ENCODE measurements at places on chromosomes 12 and 14.

- H3K4me3 ChIP-seq: no peak overlapping the region
- H3K27ac ChIP-seq: no peak overlapping the region
- no peaks in the 10 kb centered on the region for H3K36me3 ChIP-seq
- DNase-seq: no peak
Observed at GRCh38 chr12:57222286-57223190, 5.9 kb downstream of the NXPH4 start.

GRCh38 chr12:5507944-5508343, 76.0 kb downstream of the NTF3 start:
- no peak for DNase-seq
- H3K4me3 ChIP-seq: no peak overlapping the region
- H3K27me3 ChIP-seq: peaks cover 4% of the 10 kb centered on the region
- H3K36me3 ChIP-seq: no peaks in the 10 kb centered on the region
- H3K27ac ChIP-seq: no peak overlapping the region

GRCh38 chr12:64029013-64029857, 184.7 kb downstream of the SRGAP1 start:
- no peak overlapping the region for H3K27ac ChIP-seq
- no peak overlapping the region for H3K4me3 ChIP-seq
- H3K4me1 ChIP-seq: no peaks in the 10 kb centered on the region
- no peaks in the 10 kb centered on the region for H3K27me3 ChIP-seq
- H3K36me3 ChIP-seq: no peaks in the 10 kb centered on the region

- H3K27me3 ChIP-seq: no peaks in the 10 kb centered on the region
- no peak overlapping the region for H3K4me3 ChIP-seq
- no peak overlapping the region for H3K27ac ChIP-seq
- H3K36me3 ChIP-seq: no peaks in the 10 kb centered on the region
- DNase-seq: no peak
Observed at GRCh38 chr12:53227836-53228235, 4.2 kb downstream of the RARG start.

- H3K27me3 ChIP-seq: peaks cover 100% of the 10 kb centered on the region
- no peak overlapping the region for H3K4me3 ChIP-seq
- H3K27ac ChIP-seq: no peak overlapping the region
- DNase-seq: no peak
Observed at GRCh38 chr12:53956251-53956887, 1.7 kb downstream of the HOXC12 start.

DNA sequence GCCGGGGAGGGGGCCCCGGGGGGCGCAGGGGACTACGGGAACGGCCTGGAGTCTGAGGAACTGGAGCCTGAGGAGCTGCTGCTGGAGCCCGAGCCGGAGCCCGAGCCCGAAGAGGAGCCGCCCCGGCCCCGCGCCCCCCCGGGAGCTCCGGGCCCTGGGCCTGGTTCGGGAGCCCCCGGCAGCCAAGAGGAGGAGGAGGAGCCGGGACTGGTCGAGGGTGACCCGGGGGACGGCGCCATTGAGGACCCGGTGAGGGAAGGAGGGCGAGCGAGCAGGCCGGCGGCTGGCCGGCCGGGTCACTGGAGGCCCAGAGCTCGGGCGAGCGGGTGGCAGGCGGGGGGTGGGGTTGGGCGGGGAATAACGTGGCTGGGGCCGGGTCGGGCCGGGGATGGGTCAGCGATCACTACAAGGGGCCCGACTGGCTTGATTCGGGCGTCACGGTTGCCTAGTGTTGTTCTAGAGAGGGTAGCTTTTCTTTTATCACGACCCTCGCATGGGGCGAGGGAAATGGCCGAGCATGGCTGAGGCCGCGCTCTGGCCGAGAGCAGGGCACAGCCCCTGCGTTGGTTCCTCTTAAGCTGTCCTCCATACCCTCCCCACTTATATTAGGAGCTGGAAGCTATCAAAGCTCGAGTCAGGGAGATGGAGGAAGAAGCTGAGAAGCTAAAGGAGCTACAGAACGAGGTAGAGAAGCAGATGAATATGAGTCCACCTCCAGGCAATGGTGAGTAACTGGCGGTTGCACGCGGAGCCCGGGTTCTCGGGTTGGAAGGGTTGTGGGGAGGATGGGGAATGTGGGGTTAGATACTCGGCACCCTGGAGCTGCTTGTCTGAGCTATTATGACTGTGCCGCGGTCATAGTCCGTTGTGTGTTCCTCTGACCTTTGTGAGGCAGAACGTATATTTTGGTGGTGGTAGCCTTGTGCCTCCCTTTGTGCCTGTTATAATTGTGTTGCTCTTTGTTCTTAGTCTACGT, 603 bp downstream of the PABPN1 start:
- H3K27ac ChIP-seq: peak overlapping the region; percentile 98
- H3K4me3 ChIP-seq: peak overlapping the region; percentile 84
- H3K4me1 ChIP-seq: peaks cover 6% of the 10 kb centered on the region
- peak; percentile 79 for DNase-seq
- no peaks in the 10 kb centered on the region for H3K36me3 ChIP-seq

DNA sequence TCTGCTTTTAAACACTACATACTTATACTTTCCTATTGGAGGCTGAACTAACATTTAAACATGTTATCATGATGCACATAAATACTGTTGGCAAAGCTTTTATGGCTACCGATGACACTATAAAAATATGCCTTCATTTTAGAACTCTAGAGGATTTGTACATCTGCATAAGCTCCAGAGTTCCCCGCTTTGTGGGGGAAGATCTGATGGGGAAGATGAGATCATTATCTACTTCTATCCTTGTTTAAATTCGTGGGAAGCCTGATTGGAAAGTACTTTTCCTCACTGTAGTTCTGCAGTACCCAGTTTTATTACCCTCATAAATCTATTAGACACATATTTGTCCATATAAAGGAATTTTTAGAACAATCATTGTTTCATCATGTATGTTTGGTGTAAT, 299.6 kb upstream of the ATP2B1 start:
- DNase-seq: no peak
- H3K27me3 ChIP-seq: no peaks in the 10 kb centered on the region
- H3K36me3 ChIP-seq: no peaks in the 10 kb centered on the region
- H3K27ac ChIP-seq: no peak overlapping the region
- H3K4me1 ChIP-seq: no peaks in the 10 kb centered on the region

All from heart left ventricle (tissue), 16 donors.